ENCODE measurements at places on chromosomes 3 and 15. TPM values are rescaled to one million over a fixed set of nuclear protein-coding genes. Genes with fewer than 3 reads are reported as not detected.

DAZL gene
- not detected for total RNA-seq

IQSEC1 gene
- total RNA-seq, result 38.6 TPM

WDR72 gene
- total RNA-seq, result 93.5 TPM

FRG2C gene
- not detected for total RNA-seq

TIMP4 gene
- total RNA-seq, result 35.0 TPM

TMEM43 gene
- total RNA-seq, result 80.9 TPM

ASB14 gene
- total RNA-seq, result not detected

- no peak overlapping the region for H3K4me3 ChIP-seq
- no peaks in the 10 kb centered on the region for H3K36me3 ChIP-seq
Measured at GRCh38 chr3:35296533-35296932, 342.8 kb upstream of the ARPP21 start.

DNA sequence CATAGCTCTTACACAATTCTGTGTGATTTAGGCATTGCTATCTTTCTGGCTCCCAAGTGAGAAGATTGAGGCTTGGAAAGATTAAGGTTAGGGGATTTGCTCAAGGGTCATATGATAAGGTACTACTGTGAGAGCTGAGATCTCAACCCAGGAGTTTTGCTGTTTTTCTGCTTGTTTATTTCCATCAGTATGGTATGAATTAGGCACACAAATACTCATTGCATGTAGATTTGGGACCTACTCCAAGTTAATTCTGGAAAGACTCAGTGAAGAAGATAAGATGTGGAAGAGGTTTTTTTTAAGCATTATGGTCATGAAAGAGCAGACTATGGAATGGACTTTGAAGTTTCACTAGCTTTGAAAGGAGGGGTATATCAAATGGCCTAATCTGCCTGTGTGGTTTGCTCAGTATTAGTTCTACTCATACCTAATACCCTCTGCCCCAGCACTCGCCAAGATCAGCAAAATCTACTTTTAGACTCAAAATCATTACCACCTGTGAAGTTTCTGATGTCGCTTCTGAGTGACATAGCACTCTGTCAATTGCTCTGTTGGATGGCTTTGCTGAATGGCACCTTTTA, 12.5 kb downstream of the MBNL1 start:
- H3K36me3 ChIP-seq, result no peaks in the 10 kb centered on the region
- no peak for DNase-seq
- H3K4me3 ChIP-seq, result no peak overlapping the region

DNA sequence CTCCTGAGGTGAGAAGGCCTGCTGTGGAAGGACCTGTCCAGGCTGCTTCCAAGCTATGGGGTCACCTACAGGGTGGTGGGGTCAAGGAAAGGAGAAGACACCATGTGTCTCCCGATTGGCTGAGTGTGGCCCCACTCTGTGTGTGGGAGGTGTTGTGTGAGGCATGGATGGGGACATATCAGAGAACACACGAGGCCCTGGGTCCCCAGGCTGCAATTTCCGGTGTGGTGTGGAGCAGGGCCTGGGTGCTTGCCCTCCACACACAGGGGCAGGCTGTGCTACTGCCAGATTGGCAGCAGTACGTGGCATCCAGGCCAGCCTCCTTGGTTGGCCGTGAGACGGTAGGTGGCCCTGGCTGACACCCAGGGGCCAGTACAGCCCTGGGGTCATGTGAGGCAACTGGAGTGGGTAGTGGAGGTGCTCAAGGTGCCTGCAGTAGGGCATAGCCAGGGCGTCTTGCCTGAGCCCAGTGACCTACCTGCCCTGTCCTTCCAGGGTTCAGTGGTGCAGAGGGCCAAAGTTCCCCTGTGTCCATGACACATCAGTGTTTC, 233.8 kb downstream of the SNRPN start:
- H3K4me1 ChIP-seq, result no peaks in the 10 kb centered on the region
- no peak for DNase-seq
- no peaks in the 10 kb centered on the region for H3K27me3 ChIP-seq
- no peak overlapping the region for H3K4me3 ChIP-seq

- no peaks in the 10 kb centered on the region for H3K27me3 ChIP-seq
- no peak overlapping the region for H3K27ac ChIP-seq
- H3K4me3 ChIP-seq, result no peak overlapping the region
- DNase-seq, result no peak
- no peaks in the 10 kb centered on the region for H3K4me1 ChIP-seq
Measured at GRCh38 chr15:42670451-42670850, 66.5 kb downstream of the CDAN1 start.

DNA sequence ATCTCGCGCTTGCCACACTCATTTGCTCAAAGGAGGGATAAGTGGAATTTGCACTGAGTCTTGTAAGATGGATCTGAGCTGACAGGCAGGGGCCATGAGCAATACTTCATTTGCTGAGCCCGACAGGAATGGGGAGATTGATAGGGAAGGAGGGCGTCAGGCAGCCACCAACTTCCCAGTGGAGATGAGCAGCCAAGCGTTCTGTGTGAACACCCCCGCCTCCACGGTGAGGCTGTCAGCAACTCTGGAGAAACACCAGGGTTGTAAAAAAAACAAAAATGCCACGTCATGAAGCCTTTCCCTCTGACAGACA, 36.8 kb downstream of the TLE3 start:
- H3K36me3 ChIP-seq, result peaks cover 44% of the 10 kb centered on the region
- no peaks in the 10 kb centered on the region for H3K27me3 ChIP-seq
- no peak overlapping the region for H3K4me3 ChIP-seq

DNA sequence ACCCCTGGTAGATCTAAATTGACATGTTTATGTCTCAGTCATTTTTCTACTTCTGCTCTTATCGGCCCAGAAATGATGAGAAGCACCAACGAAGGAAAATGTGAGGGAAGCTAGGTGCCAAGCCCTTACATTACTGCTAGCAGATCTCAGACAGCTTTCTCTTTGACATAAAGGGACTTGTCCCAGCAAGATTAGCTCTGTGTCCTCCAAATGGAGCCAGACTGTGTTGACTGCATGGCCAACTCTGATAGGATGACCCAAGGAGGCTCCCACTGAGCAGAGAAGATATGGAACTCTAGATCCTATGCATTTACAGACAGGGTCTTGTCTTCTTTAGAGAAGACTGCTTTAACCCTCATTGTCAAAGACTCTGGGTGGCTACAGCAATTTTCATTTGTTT, 2.8 kb upstream of the MCTP2 start:
- no peaks in the 10 kb centered on the region for H3K27me3 ChIP-seq
- DNase-seq, result no peak
- H3K36me3 ChIP-seq, result no peaks in the 10 kb centered on the region

GRCh38 chr3:184740509-184741258, 28.8 kb upstream of the MAGEF1 start:
- no peak overlapping the region for H3K27ac ChIP-seq
- H3K27me3 ChIP-seq, result no peaks in the 10 kb centered on the region
- no peaks in the 10 kb centered on the region for H3K4me1 ChIP-seq
- no peak for DNase-seq

- no peak for DNase-seq
- no peaks in the 10 kb centered on the region for H3K27me3 ChIP-seq
- no peak overlapping the region for H3K4me3 ChIP-seq
- H3K36me3 ChIP-seq, result no peaks in the 10 kb centered on the region
- H3K4me1 ChIP-seq, result no peaks in the 10 kb centered on the region
- H3K27ac ChIP-seq, result no peak overlapping the region
Measured at GRCh38 chr3:19399356-19399755, 251.0 kb downstream of the KCNH8 start.

DNA sequence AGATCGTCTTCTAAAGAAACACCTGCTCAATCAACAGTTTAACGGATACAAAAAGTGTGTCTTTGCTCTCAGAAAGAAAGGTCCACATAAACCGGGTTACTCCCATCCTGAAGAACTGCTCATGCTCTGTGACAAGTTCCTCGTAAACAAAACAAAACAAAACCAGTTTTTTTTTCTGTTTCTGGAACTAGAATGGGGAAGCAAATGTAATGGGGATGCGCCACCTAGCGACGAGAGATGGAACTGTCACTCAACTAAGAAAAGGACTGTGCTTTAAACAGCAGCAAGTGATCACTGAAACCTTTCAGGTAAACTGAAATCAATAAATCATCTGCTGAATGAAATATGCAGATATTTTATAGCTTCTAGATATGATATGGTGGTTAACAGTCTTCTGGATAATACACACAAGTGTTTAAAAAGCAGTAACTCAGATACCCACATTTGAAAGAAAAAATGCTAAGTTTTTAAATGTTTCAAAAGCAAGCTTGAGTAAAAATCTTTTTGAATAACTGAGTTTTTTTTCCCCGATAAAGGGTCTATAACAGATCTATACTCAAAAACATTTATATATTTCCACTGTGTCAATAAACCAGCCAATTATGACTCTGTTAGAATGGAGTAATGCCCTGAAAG, 10.9 kb downstream of the TM2D3 start:
- no peaks in the 10 kb centered on the region for H3K27me3 ChIP-seq
- peaks cover 24% of the 10 kb centered on the region for H3K36me3 ChIP-seq
- peak overlapping the region; percentile 14 for H3K27ac ChIP-seq
- H3K4me1 ChIP-seq, result peaks cover 5% of the 10 kb centered on the region

- no peak overlapping the region for H3K4me3 ChIP-seq
- H3K4me1 ChIP-seq, result no peaks in the 10 kb centered on the region
- H3K36me3 ChIP-seq, result no peaks in the 10 kb centered on the region
- DNase-seq, result no peak
Measured at GRCh38 chr3:151625086-151625485, 108.6 kb upstream of the AADACL2 start.

GRCh38 chr3:143648218-143648617, 200.1 kb downstream of the SLC9A9 start:
- H3K27ac ChIP-seq, result no peak overlapping the region
- peaks cover 13% of the 10 kb centered on the region for H3K4me1 ChIP-seq
- no peak overlapping the region for H3K4me3 ChIP-seq
- H3K27me3 ChIP-seq, result no peaks in the 10 kb centered on the region

DNA sequence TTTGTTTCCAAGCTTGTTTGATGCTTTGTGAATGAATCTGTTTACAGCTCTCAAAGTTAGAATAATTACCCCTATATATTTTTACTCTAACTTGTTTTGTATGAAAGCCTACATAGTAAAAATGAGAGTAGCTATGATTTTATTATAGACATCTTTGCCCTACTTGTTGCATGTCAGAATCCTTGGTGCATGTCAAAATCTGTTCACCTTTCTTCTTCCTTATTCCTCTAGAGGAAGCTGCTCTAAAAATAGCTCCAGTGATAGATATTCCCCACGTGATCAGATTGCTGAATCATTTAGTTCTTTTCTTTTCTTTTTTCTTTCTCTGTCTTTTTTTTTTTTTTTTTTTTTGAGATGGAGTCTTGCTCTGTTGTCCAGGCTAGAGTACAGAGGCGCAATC, 39.8 kb downstream of the LRRC49 start:
- no peak overlapping the region for H3K4me3 ChIP-seq
- DNase-seq, result no peak
- no peaks in the 10 kb centered on the region for H3K27me3 ChIP-seq
- H3K4me1 ChIP-seq, result no peaks in the 10 kb centered on the region
- H3K27ac ChIP-seq, result no peak overlapping the region

DNA sequence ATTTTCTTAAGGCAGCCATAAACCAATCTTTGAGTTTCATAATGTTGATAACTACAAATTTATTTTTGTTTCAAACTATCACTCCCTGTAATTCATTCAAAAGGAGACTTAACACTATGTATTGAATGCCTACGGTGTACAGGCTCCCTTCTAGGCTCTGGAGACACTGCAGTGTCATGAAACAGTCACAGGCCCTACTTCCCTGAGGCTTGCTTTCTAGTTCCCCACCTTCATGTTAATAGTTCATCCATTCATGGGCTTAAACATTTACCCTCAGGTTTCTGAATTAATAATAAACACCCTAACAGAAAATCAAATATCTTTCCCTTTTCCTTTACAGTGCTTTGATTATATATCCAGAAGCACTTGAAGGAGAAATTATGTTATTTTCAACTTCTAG, 168.7 kb downstream of the CHL1 start:
- DNase-seq, result no peak
- no peaks in the 10 kb centered on the region for H3K27me3 ChIP-seq
- no peaks in the 10 kb centered on the region for H3K36me3 ChIP-seq
- no peak overlapping the region for H3K4me3 ChIP-seq

GRCh38 chr3:172197344-172197743, 158.0 kb downstream of the FNDC3B start:
- no peaks in the 10 kb centered on the region for H3K27me3 ChIP-seq
- H3K27ac ChIP-seq, result no peak overlapping the region
- H3K4me3 ChIP-seq, result no peak overlapping the region
- peaks cover 28% of the 10 kb centered on the region for H3K4me1 ChIP-seq

- no peaks in the 10 kb centered on the region for H3K36me3 ChIP-seq
- no peak overlapping the region for H3K4me3 ChIP-seq
- H3K27ac ChIP-seq, result no peak overlapping the region
- no peaks in the 10 kb centered on the region for H3K27me3 ChIP-seq
- no peak for DNase-seq
Measured at GRCh38 chr3:8470801-8471200, 30.8 kb upstream of the LMCD1 start.

- no peak overlapping the region for H3K27ac ChIP-seq
- H3K36me3 ChIP-seq, result no peaks in the 10 kb centered on the region
- no peak overlapping the region for H3K4me3 ChIP-seq
- DNase-seq, result peak; percentile 39
- H3K4me1 ChIP-seq, result peaks cover 4% of the 10 kb centered on the region
Measured at GRCh38 chr15:81015621-81016488, 15.1 kb downstream of the TLNRD1 start.

GRCh38 chr3:72163809-72164634, 379.1 kb upstream of the PROK2 start:
- no peaks in the 10 kb centered on the region for H3K27me3 ChIP-seq
- DNase-seq, result no peak
- no peaks in the 10 kb centered on the region for H3K36me3 ChIP-seq
- peaks cover 11% of the 10 kb centered on the region for H3K4me1 ChIP-seq
- no peak overlapping the region for H3K27ac ChIP-seq

GRCh38 chr3:39135170-39135805, 18.1 kb downstream of the CSRNP1 start:
- H3K27me3 ChIP-seq, result no peaks in the 10 kb centered on the region
- H3K4me3 ChIP-seq, result no peak overlapping the region
- peak overlapping the region; percentile 44 for H3K27ac ChIP-seq
- peaks cover 36% of the 10 kb centered on the region for H3K4me1 ChIP-seq
- no peaks in the 10 kb centered on the region for H3K36me3 ChIP-seq

DNA sequence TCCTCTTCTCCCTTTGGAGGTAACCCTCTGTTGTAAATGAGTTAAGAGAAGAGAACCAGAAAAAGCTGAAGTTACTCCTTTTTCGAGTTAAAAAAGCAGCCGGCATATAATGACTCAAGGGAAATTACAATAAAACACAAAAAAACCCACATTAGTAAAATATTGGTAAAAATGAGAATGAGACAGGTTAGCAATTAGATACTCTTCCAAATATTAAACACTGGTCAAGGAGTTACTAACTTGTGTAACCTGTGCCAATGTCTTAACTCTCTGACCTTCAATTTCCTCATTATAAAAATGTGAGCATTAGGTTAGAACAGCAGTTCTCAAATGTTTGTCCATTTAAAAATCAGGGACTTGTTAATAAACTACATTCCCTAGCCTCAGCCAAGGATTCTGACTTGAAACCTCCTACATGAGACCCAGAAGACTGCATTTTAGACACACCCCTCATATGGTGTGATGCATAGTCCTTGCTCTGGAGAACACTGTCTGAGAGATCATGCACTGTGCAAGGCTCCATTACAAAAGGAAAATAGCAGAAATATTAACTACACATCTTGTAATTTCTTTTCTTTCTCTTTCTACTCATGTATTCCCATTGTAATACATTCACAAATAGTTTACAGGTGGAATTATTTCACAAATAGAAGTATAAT, 42.7 kb upstream of the TOP2B start:
- H3K27ac ChIP-seq, result no peak overlapping the region
- H3K27me3 ChIP-seq, result no peaks in the 10 kb centered on the region
- no peaks in the 10 kb centered on the region for H3K4me1 ChIP-seq
- DNase-seq, result no peak
- H3K36me3 ChIP-seq, result no peaks in the 10 kb centered on the region
